ENCODE measurements at places on chromosomes 16 and 17.
A peak's percentile ranks its signal among the peaks of the same experiment; 100 is the strongest.

DNA sequence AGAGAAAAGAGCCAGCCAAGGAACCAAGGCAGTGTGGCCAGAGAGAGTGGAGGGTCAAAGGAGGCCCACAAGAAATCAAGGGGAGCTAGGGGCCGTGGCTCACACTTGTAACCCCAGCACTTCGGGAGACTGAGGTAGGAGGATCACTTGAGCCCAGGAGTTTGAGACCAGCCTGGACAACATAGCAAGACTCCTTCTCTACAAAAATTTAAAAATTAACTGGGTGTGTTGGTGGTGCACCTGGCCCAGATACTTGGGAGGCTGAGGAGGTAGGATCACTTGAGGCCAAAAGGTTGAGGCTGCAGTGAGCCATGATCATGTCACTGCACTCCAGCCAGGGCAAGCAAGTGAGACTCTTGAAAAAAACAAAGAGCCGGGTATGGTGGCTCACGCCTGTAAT lies 18.9 kb upstream of the TFAP4 start:
- no peak for DNase-seq

GRCh38 chr17:31807846-31808245 lies 51.2 kb downstream of the COPRS start:
- no peak for DNase-seq

- DNase-seq, result peak; percentile 84
These were observed 99.4 kb upstream of the CHMP6 start for GRCh38 chr17:80892019-80892855.

GRCh38 chr16:70444249-70445063 lies 5.6 kb upstream of the ST3GAL2 start:
- DNase-seq, result no peak

- no peak for DNase-seq
These were observed 86.5 kb downstream of the MYH13 start for GRCh38 chr17:10286324-10286723.

DNA sequence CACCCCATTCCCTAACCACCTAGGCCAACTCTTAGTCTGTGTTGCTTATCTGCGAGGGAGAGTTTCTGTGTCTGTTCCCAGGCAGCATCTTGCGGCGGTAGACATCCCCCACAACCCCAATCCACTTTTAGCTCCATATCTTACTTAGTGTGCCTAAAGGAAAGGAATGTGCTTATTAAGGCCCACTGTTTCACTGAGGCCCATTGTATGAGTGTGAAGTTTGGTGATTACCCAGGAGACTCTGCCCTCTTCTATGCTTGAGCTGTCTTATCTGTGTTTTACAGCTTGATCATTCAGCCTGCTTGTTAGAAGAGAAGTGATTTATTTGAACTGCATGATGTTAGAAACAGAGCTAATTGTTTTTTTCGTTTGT lies 10.3 kb upstream of the MLYCD start:
- DNase-seq, result no peak

GRCh38 chr16:11431915-11432465 lies 86.7 kb downstream of the RMI2 start:
- no peak for DNase-seq

GRCh38 chr16:1295465-1295864 lies 14.0 kb upstream of the UBE2I start:
- DNase-seq, result no peak

GRCh38 chr17:2215616-2216364 lies 87.8 kb downstream of the SMG6 start:
- DNase-seq, result peak; percentile 68

- DNase-seq, result no peak
These were observed 195.5 kb downstream of the FTO start for GRCh38 chr16:53899431-53899830.
